ENCODE measurements at places on chromosomes 5 and 9.

GRCh38 chr5:13359344-13359743, 585.1 kb downstream of the DNAH5 start:
- no peak for DNase-seq

DNA sequence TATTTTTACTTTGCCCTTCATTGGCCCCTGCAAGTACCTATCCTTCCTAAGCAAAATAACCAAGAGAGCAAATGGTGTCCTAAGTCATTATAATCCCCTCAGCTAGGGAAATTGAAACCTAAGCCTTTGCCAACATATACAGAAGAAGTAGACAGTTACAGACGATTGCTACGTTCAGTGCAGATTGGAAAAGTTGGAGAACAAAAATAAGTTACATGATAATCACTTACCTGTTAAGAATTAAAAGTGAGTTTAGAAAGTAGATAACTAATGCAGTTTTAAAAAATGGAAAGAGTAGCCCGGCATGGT, 244.8 kb downstream of the MPDZ start:
- DNase-seq: no peak

DNA sequence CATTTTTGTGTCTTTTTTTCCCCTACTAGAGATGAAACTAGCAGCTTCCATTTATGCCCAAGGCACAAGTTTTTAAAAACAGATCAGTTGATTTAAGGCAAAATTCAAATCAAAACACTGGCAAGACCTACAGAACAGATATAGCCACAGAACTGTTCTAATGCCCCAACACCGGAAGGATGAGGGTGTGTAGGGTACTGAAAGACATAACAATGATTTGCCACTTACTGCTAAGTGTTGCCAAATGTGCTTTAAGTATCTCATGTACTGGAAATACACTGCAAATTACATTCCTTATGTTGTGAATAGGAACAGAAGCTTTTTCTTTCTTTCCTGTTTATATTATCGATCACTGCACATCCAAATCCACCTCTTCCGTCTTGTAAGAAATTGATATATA, 189.0 kb downstream of the CETN3 start:
- DNase-seq: no peak

- DNase-seq: peak; percentile 6
These were observed 1740.1 kb upstream of the WWC1 start for GRCh38 chr5:166551384-166551783.

Measured in frontal cortex (tissue), 4 donors.